ENCODE measurements at places on chromosomes 5 and 9.

GRCh38 chr5:172351240-172351778 is 67.7 kb upstream of the UBTD2 start:
- DNase-seq: no peak

- no peak for DNase-seq
These were observed 129.7 kb upstream of the HAND1 start for GRCh38 chr5:154607746-154608145.

DNA sequence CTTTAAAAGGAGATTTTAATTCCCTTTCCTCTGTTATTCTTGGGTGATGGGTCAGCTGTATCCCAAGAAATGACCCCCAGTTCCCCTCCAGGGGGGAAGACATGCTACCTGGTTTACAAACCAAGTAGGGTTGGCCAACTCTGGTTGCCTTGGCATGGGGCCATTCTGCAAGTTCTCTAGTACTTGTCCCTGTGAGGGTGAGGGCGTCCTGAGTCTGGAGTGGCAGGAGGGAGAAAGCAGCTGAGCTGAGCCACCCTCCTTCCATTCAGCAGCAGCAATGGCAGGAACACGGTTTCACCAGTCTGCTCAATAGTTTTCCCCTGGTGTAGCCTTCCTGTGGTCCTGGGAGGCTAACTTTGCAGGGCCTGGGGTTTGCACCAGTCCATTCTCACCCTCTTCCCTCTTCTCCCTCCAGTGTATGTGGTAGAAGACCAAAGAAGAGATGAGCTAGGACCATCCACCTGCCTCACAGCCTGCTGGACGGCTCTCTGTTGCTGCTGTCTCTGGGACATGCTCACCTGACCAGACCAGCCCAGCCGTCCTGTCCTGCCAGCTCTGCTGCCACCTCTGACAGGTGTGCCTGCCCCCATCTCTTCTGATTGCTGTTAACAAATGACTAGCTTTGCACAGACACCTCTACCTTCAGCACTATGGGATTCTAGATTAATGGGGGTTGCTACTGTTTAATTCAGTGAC is 59.9 kb downstream of the PFDN1 start:
- DNase-seq: no peak

DNA sequence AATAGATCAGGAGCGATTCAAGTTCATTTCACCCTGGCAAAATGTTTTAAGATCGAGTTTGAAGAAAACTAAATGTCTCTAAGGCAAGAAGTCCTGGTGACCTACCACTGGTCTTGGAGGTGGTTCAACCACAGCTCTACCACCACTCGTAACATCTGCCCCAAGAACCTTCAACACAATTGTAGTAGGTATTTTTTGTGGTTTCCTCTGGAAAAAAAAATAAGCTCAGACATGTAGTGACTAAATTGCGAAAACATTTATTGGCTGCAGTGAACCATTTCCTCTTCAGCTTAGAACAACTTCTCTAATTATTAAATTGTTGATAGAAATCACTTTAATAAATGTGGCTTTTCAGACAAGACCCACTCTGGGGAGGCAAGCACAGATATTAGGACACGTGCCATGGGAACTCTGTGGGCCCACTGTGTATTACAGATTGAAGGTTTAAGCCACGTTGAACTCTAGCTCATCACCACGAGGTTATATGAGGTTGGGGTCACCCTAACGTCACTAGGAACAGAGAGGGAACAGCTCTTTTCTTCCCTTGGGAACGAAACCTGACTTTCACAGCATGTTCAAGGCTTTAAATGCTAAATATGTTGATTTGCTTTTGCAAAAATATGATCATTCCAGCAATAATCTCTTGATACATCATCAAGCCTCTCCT is 142.9 kb downstream of the HSD17B3 start:
- no peak for DNase-seq

DNA sequence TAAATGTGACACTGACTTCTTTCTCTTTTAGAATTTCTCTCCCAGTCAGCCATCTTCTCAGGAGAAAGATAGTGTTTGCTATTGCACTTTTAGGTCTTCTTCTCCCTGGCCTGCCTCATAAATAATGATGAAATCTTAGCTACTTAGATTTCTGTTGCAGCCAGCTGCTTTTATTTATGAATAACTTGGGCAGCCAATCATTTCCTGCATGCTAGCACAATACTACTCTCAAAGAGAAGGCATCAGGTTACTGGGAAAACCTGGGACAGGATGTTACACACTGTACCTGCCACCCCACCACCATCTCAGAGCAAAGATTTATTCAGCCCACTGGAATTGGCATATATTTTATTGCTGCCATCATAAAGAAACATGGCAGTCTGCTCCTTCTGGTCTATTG is 266.6 kb downstream of the PRELID2 start:
- DNase-seq: no peak

DNA sequence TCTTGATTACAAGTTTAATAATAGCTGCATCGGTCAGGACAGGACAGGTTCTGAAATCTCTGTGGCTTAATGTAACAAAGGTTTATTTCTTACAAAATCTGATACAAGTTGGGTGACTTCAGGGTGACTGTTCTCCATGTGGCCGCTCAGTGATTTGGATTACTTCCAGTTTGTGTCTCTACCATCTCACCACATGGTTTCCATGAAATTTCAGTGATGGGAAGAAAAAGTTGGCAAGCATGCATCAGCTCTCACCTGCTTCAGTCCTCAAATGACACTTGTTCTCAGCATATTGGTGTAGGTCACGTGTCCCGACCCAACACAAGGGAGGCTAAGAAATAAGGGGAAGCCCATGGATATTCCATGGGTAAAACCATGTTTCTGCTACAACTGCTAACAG is 7.8 kb upstream of the TMEM268 start:
- no peak for DNase-seq

- no peak for DNase-seq
These were observed 695.1 kb downstream of the NR2F1-AS1 start for GRCh38 chr5:92885950-92886349.

DNA sequence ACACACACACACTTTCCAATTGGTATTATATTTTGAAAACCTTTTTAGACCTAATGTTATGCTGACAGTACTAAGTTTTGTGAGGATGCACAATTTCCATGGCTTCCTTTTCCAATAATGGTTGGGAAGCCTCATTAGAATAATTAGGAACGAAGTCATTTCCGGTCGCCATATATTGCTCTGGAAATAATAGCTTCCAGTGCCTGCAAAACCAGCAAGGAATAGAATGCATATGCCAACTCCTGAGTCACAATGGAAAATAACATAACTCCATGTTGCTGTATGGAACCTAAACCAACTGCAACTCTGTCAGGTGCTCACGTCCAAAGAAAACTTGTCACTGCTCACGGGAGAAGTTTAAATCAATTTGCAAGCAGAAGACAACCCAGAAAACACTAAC is 222.0 kb downstream of the EBF1 start:
- no peak for DNase-seq

GRCh38 chr5:11224436-11225187 is 463.6 kb upstream of the DAP start:
- no peak for DNase-seq

DNA sequence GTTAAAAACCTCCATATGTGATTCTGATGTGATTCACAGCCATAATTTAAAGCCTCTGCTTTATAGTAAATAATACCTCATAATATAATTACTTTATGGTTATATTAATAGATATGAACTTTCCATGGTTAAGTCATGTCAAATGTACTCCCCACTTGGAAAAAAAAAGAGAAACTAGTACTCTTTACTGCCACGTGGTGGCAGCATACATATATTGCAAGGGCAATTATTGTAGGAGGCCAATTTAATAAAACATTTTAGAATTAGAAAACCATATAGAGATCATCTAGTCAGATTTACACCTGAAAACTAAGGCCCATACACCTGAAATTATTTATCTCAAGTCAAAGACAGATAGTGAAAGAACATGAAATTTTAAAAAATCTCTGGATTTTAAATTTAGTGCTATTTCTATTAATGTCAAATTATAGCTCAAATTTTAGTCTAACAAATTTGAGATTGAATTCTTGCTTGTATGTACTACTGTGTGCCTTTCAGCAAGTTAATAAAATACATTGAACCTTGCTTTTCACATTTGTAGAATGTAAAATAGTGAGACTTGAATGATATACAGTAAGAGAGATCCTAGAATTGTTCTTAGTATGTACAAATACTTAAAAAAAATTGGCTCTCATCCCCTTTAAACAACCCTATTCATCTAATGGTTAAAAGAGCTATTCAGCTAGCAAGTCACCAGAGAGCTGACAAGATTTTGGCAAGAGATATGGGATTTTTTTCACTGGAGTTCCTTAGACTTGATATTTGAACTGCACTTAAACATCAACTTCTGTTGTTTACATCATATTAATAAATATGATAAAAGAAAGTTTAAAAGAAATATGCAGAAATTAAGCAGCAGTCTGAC is 603.8 kb downstream of the TLE4 start:
- DNase-seq: peak; percentile 2

- DNase-seq: no peak
These were observed 45.2 kb upstream of the HMCN2 start for GRCh38 chr9:130220352-130220751.

GRCh38 chr5:74938250-74938933 is 72.2 kb upstream of the FAM169A start:
- no peak for DNase-seq

GRCh38 chr9:23526806-23527205 is 299.2 kb downstream of the ELAVL2 start:
- no peak for DNase-seq

GRCh38 chr9:129604766-129605163 is 16.1 kb downstream of the C9orf50 start:
- DNase-seq: no peak

- no peak for DNase-seq
These were observed 108.7 kb downstream of the MAST4 start for GRCh38 chr5:66704790-66705425.

GRCh38 chr5:38808666-38809343 is 37.0 kb upstream of the OSMR start:
- no peak for DNase-seq

- no peak for DNase-seq
These were observed 90.1 kb downstream of the ARHGAP26 start for GRCh38 chr5:142860270-142860669.

DNA sequence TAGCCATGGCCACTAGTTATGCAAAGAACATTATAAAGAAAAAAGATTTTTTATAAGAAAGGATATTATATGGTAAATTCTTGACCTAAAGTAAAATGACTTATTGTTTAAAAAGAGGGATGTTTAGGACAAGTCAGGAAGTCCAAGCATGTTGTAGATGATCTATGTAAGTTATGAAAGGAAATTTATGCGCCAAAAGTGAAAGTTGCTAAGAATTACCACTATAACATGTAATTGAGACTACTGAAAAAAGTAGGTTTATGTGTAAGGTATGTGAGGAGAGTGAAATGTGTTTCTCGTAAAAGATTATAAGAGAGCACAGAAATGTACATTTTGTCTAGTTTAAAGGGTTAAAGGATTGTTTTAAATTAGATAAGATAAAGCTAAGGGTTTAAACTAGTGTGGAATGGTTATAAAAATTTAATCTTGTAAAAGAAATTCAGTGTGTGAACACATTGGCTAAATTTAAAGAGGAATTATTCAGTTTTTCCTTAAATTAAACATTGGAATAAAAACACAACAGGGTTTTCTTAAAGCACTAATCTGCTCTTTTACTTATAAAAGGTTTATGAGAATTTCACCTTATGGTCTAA is 1100.4 kb upstream of the EDIL3 start:
- DNase-seq: no peak

DNA sequence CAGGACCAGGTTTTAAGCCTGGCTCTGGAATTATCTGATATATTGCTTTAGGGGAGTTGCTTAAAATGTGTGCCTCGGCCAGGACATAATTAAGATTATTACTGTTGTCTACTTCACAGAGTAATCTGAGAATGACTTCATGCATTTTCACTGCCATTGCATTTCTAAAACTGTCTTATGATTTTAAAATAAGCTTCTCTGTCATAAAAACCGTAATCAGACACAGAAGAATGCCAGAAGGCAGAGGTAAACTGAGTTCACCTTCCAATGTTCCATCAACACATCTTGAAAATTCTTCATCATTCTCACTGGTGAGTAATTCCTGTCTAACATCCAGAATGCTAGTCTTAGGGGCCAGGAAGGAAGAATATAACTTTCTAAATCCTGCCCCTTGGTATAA is 47.1 kb downstream of the ISOC1 start:
- DNase-seq: no peak

GRCh38 chr5:41794471-41794870 is 75.8 kb downstream of the OXCT1 start:
- peak; percentile 14 for DNase-seq

- DNase-seq: no peak
These were observed 5.9 kb upstream of the CSF1R start for GRCh38 chr5:150092159-150092787.

- DNase-seq: peak; percentile 17
These were observed 16.2 kb downstream of the ATPSCKMT start for GRCh38 chr5:10233505-10233904.

DNA sequence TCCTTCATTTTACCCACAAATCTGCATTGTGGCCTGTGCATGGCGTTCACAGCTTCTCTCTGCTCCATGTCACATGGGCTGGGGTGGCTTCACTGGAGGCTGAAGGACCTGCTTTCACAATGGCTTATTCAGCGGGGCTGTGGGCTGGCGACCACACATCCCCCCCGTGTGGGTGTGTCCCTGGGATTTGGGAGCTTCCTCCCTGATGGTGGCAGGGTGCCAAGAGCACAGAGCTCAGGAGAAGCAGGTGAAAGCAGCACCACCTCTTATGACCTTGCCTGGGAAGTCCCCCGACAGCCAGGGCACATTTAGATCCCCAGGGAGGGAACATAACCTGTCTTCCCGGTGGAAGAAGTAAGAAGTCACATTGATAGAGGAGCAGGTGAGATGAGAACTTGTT is 5.0 kb upstream of the MED10 start:
- no peak for DNase-seq

DNA sequence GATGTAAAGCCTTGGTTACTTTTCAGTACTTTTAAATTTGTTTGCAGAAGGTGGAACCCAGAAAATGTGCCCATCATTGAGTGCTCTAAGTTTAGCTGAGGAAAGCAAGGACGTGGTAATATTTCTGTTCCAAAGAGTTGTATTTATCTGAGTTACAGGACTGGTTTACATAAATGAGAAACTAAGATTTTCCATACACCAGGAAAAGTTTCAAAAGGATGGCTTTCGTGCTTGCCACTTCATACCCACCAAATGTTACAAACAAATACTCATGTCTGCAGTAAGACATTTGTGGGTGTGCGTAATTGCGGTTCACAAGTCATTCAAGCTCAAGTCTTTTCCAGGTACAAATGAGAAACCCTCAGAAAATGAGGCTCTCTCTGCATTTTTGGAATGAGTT is 68.1 kb downstream of the CWC27 start:
- no peak for DNase-seq
